Upper lobe of left lung (tissue), 6 donors: ENCODE measurements at places on chromosomes 16 and 17. TPM values are rescaled to one million over a fixed set of nuclear protein-coding genes. Genes with fewer than 3 reads are reported as not detected.

GRCh38 chr17:12721581-12721980, 55.9 kb downstream of the MYOCD start:
- no peaks in the 10 kb centered on the region for H3K4me1 ChIP-seq
- no peak overlapping the region for H3K4me3 ChIP-seq
- no peak for DNase-seq
- no peaks in the 10 kb centered on the region for H3K36me3 ChIP-seq

DNA sequence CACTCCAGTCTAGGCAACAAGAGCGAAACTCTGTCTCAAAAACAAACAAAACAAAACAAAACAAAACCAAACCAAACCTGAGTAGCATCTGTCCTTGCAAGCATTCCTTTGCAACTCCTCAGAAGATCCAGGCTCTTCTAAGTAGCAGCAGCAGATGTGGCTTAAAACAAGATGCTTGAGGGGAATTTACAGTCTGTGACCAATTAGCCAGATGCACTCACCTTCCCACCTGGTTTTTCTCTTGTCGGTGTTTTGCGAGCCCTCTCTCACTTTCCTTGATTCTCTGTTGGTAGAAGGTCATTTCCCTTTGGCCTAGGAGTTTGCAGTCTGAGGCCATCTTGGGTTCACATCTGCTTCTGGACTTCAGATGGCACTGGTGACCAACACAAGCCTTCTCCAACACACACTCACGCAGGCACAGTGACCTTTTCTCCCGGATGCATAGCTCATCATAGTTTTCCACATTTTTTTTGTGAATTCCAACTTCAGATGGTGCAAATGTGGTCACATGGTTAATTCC, 276.8 kb downstream of the STX8 start:
- H3K27me3 ChIP-seq, result no peaks in the 10 kb centered on the region
- H3K27ac ChIP-seq, result no peak overlapping the region
- DNase-seq, result no peak
- no peaks in the 10 kb centered on the region for H3K4me1 ChIP-seq

The TNFRSF17 gene
- total RNA-seq, result 1.6 TPM

The DLX3 gene
- total RNA-seq, result 0.51 TPM

- H3K4me1 ChIP-seq, result no peaks in the 10 kb centered on the region
- no peaks in the 10 kb centered on the region for H3K36me3 ChIP-seq
- H3K27ac ChIP-seq, result no peak overlapping the region
Measured at GRCh38 chr16:73384506-73385089, 336.7 kb upstream of the ZFHX3 start.
